ENCODE measurements at places on chromosomes 7 and 10. TPM values are rescaled to one million over a fixed set of nuclear protein-coding genes. Genes with fewer than 3 reads are reported as not detected.

COL28A1 gene
- total RNA-seq = 0.87 TPM

SPDYE1 gene
- total RNA-seq = not detected

NOC3L gene
- total RNA-seq = 36.2 TPM

ERVW-1 gene
- total RNA-seq = not detected

TET1 gene
- 3.1 TPM for total RNA-seq

ATXN7L1 gene
- 7.6 TPM for total RNA-seq

COPS6 gene
- total RNA-seq = 72.5 TPM

ZNF853 gene
- 1.7 TPM for total RNA-seq

LRMDA gene
- total RNA-seq = 11.7 TPM

ZNF479 gene
- total RNA-seq = not detected

SNCG gene
- 5.2 TPM for total RNA-seq

ZCCHC24 gene
- 0.87 TPM for total RNA-seq

LAMB4 gene
- 0.65 TPM for total RNA-seq

SOSTDC1 gene
- total RNA-seq = not detected

AKR1D1 gene
- total RNA-seq = not detected

JAKMIP3 gene
- total RNA-seq = not detected

TRDMT1 gene
- 6.1 TPM for total RNA-seq

OR2A42 gene
- total RNA-seq = 0.15 TPM

SPRN gene
- 0.35 TPM for total RNA-seq

ANKMY2 gene
- 35.4 TPM for total RNA-seq

CPA4 gene
- total RNA-seq = 4.7 TPM

PGAM2 gene
- total RNA-seq = 0.15 TPM

CYREN gene
- total RNA-seq = 126 TPM

NOS3 gene
- 0.15 TPM for total RNA-seq

ANLN gene
- total RNA-seq = 5.6 TPM

TMEM270 gene
- total RNA-seq = not detected

VWDE gene
- 3.0 TPM for total RNA-seq

MYH16 gene
- 0.05 TPM for total RNA-seq

PRLHR gene
- total RNA-seq = not detected

CDHR1 gene
- total RNA-seq = 108 TPM

GATA3 gene
- total RNA-seq = 0.52 TPM

KLF14 gene
- 0.05 TPM for total RNA-seq

HACD1 gene
- total RNA-seq = 40.3 TPM

HOXA5 gene
- 34.2 TPM for total RNA-seq

PSD gene
- total RNA-seq = 3.5 TPM

MALRD1 gene
- total RNA-seq = not detected

HERC4 gene
- 71.3 TPM for total RNA-seq

PRKAR2B gene
- total RNA-seq = 0.80 TPM

EPO gene
- total RNA-seq = not detected

ARL3 gene
- 9.7 TPM for total RNA-seq

SPDYE6 gene
- not detected for total RNA-seq

TSPAN12 gene
- total RNA-seq = 29.7 TPM

CRTAC1 gene
- total RNA-seq = 0.17 TPM

NKX1-2 gene
- total RNA-seq = not detected

HEPACAM2 gene
- 0.10 TPM for total RNA-seq

FAM25A gene
- total RNA-seq = not detected

CACNB2 gene
- total RNA-seq = not detected

NDUFB8 gene
- 99.1 TPM for total RNA-seq

LOXL4 gene
- 20.1 TPM for total RNA-seq

IGFBP1 gene
- 0.17 TPM for total RNA-seq

ANKRD61 gene
- not detected for total RNA-seq

CDC14C gene
- 0.05 TPM for total RNA-seq

LRRC4 gene
- 1.0 TPM for total RNA-seq

PITX3 gene
- 1.7 TPM for total RNA-seq

SPDYE2 gene
- not detected for total RNA-seq

DDC gene
- total RNA-seq = not detected

FZD8 gene
- 8.9 TPM for total RNA-seq

Data from renal cortical epithelial cell (primary cell).